LoVo (cell line): ENCODE measurements at places on chromosomes 11 and 22.

DNA sequence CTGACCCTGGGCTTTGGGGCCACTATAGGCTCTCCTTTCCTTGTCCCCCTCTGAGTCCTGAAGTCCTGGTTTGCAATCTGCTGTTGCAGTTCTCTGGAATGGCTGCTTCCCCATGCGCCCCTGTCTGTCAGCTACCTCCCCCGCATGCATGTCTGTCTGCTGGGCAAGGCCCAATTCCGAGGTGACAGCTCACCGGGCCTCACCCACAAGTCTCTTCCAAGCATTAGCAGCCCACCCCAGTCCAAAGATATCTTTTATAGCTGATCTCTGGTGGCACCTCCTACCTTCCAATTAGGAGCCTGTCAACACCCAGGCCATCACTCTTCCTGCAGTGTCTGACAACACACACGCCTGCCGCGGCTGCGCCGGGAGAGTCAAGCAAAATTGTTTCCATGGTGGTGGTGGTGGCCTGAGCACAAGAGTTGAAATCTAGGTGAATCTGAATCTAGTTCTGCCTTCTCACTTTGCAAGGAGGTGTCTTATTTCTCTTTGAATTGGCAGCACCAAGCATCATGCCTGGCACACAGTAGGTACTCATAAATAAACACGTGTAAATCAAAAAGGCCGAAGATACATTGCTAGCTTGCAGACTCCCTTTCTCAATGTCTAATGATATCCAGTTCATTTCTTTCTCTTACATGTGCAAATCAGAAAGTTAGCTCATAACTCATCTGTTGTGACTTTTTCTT is 1.2 kb upstream of the LMO2 start:
- no peak for DNase-seq

DNA sequence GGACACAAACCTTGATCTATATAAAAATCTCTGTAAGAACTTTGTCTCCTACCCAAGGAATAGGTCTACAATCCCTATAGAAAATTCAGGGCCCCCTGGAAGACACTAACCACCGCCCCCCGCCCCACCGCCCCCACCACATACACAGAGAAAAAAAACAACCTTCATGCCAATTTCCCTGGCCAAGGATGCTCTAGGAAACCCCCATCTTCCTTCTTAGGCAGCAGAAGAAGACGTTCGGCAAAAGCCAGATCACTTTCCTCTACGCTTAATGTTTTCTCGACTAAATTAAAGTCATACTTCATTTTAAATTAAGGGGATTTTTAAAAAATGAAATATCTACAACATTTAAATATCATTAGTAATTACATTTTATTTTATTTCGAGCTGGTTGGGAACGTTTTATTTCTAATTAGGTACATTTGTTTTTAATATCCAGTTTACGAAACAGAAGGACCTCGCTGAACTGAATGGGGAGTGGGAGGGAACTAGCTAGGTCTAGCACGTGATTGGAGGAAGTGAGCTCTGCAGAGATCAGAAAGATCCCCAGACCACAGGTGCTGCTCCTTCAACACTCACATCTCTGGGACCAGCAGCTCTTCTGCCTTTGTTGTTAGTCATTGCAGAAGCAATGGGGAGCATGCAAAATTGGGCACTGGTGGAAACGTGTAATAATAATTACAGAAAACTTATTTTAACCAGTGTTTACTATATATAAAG is 472.3 kb downstream of the MN1 start:
- no peak for DNase-seq

- DNase-seq, result no peak
Observed at GRCh38 chr11:44725016-44725685, 1.6 kb upstream of the TSPAN18 start.

DNA sequence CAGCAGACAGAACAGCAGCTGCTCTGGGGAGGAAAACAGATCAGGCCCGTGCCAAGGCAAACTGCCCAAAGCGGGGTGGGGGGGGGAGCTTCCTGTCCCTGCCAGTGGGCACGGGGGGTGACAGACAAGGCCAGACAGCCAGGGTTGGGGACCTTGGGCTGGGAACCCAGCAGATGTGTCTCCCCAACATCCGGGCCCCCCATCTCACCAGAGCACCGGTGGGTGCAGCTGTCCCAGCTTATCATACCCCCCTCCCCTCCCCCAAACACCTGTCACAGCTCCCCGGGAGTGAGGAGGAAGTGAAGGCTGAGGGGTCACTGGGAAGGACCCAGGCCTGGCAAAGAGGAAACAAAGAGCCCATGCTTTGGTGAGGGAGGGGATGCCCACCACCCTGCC is 1.3 kb downstream of the PPP1R14B start:
- no peak for DNase-seq

DNA sequence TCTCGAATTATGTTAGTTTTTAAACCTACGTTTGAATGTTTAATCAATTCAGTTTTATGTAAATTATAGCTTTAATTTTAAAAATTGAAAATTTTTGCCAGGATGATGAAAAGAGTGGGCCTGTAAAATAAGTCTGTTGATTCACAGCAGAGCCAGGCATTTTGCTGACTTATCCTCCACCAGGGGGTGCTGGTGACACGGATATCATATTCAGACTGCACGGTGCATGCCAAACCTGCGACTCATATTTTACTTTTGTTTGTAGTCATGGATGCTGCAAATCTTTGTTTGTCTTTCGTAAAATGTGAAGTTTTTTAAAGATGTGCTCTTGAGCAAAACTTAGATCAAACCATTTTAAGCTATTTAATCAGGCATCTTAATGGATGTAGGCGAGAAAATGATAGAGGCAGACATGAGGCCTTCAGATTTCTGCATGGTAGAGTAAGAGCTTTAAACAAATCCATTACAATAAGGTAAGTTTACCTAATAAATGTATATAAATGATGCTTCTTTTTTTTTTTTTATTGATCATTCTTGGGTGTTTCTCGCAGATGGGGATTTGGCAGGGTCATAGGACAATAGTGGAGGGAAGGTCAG is 3.6 kb upstream of the OR8B3 start:
- peak; percentile 55 for DNase-seq

DNA sequence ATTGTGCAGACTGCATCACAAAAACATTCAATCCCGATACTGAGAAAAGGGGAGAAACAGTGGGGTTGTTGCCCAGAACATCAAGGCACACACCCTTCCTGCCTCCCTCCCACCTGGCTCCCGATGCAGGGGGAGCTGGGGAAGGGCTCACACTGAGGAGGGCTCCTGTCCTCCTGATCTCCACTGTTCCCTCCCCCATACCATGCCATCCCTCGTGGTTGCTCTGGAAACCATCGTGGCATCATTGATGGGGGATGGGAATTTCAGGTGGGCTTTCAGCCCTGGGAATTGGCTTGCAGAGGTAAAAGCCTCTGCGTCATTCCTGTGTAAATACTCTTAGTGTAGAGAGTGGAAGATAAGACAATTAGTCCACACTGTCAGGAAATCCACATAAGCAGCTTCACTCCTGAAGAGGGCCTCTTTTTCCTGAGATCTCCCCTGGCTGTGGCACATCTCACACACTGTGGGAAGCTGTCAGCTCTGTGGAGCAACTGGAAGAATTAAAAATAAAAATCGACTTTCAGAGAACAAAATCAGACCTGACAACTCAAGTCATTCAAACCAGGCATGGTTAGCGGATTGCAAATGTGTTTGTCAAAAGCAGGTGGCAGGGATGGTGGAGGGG is 176.0 kb downstream of the CHST1 start:
- DNase-seq, result no peak

- peak; percentile 11 for DNase-seq
Observed at GRCh38 chr11:59201353-59201752, 11.4 kb downstream of the MPEG1 start.

DNA sequence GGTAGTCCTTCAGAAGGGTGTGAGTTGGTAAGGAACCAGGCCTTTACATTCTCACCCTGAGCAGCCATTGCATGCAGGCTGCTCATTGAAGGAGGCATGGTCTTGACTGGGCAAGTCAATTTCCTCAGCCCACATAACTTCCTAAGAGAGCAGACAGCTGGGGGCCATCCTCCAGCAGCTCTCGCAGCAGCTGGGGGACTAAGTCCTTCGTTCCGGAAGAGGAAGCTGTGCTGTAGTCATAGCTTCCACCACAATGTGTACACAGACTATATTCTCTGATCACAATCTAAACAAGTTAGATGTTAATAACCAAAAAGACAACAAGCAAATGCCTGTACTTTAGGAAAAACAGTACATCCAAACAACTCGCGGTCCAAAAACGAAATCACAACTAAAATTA is 30.1 kb upstream of the MPPED1 start:
- DNase-seq, result no peak

GRCh38 chr11:114228435-114229411 is 67.5 kb upstream of the NNMT start:
- no peak for DNase-seq

DNA sequence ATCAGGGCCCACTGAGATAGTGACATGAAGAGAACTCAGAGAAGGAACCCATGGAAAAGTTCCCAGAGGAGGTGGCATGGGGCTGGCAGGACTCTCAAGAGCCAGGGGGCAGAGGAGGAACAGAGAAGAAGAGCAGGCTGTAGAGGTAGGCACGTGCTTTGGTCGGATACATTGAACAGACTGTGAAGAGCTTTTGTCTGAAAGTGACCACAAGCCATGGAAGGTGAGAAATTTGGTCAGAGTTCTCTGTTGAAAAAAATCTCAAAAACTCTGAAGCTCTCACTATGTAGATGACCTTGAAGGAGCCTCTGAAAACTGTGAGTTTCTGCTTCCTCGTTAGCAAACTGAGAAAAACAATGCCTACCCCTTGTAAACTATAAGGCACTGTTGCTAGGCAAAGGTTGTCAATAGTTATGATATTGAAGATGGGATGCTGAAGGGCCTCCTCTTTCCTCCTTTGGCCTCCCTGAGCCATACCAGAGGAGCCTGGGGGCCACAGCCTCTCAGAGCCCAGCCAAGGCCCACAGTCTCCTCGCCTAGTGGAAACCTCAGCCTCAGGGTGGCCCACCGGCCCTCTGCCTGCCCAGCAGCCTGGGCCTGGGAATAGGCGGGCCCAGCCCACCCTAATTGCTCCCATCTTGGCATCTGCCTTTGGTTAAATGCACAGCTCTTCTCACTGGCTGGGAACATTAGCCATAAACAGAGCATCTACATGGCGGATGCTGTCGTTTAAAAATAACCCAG is 415.7 kb downstream of the SOX6 start:
- DNase-seq, result no peak

GRCh38 chr22:23237841-23238240 is 57.5 kb downstream of the BCR start:
- DNase-seq, result no peak

- no peak for DNase-seq
Observed at GRCh38 chr11:123178186-123178585, 16.9 kb downstream of the CLMP start.

- no peak for DNase-seq
Observed at GRCh38 chr11:130192845-130193267, 33.3 kb downstream of the ST14 start.

DNA sequence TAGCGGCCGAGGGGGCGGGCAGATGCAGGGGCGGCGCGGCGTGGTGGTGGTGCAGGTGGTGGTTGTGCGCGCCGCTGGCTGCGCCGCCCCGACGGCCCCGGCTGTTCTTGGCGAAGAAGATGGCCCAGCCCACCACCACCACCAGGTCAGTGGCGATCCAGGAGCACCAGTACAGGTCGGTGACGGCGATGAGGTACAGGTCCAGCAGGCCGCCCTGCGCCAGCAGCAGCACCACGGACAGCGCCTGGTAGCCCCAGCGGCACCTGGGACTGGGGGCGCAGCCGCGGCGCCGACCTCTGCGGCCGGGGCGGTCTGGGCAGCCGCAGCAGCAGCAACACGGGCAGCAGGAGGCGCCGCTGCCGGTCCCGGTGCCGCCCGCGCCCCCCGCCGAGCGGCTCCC is 879 bp downstream of the TMEM121B start:
- peak; percentile 29 for DNase-seq
